ENCODE measurements at places on chromosomes 6 and 20. TPM values are rescaled to one million over a fixed set of nuclear protein-coding genes. Genes with fewer than 3 reads are reported as not detected.
A peak's percentile ranks its signal among the peaks of the same experiment; 100 is the strongest.

DNA sequence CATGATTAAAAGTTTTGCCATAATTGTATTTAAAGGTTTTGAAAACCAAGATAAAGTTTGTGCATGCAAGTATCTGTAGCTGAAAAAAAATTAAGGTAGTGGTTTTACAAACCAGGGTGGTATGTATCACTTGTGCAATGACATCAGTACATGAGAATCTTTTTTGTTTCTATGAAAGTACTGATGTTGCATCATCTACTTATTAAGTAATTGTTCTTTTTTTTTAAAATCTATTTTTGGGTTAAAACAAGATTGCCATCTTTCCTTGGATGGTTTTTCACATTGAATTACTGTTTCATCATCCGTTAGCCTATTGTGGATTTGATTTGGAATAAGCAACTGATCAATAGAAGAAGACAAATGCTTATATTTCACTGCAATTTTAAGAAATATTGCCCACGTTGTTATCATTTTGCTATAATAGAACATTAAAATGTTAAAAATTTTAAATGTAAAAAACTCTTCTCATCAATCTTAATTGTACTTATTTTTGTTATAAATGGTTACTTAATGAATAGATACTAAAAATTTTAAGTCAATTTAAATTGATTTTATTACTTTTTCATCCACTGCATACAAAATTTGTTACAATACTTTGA lies 39.8 kb upstream of the TAGAP start:
- DNase-seq, result peak; percentile 52

DNA sequence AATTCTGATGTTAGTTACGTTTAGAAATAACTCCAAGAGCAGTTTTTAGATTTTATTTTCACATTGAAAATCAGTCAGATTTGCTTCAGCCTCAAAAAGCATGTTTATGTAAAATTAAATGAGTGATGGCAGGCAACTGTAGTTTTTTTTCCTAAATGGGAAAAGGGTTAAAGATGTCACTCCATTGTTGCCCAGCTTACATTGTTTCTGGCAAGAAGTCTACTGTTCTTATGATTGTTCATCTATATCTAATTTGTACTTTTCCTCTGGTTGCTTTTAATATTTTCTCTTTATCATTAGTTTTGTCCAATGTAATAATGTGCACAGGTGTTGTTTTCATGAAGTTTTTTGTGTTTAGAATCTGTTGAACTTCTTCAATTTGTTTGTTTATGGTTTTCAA lies 6.7 kb upstream of the TTK start:
- no peak for DNase-seq

The BFSP1 gene
- total RNA-seq, result 8.0 TPM

The SEMG1 gene
- not detected for total RNA-seq

DNA sequence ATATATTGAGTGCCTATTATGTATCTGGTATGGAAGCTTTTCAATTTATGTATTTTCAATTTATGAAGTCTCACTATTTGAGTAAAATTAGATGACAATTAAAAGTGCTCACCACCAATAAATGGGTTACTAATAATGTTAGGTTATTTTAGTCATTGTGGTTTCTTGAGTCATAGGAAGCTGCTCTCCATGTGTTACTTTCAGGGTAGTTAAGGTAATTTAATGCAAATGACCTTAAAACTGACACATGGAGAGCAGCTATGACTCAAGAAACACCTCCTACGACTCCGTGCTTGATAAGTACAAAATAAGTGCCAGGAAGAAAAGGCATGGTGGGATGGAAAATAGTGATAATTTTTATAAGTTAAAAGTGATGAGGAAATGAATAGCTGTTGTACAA lies 16.5 kb upstream of the TINAG start:
- DNase-seq, result no peak

GRCh38 chr6:33343953-33344611 lies 26.5 kb upstream of the ZBTB22 start:
- no peak for DNase-seq

DNA sequence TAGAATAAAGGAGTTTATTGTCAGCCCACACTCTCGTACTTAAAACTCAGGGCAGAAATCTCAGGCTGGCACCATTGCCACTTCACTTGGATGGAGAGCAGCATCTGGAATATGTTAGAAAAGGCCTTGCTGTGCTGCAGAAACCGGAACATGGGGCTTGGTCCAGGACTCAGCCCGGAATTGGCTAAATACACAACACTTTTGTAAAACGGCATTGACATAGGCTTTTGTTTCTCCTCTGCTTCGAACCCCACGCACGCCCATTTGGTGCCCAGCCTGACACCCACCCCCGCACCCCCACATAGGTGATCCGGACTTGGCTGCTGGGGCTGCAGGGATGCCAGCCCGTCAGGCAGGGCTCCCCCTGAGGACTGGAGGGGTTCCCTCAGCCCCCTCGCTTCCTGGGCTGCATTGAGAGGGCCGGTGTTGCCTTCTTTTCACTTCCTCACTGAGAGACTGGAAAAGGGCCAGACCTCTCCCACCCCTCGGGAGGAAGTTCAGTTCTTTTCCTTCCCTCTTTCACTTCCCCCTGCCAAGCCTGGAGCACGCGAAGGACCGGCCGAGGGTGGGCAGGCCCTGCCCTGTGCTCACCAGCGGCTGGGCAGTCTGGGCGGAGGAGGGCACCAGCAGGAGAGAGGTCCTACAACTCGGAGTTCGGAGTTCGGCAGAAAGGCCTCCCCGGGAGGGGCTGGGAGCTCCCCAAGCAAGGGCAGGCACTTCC lies 17.9 kb upstream of the CST3 start:
- DNase-seq, result no peak

- no peak for DNase-seq
Measured at GRCh38 chr6:46893648-46894047, 28.1 kb downstream of the ADGRF5 start.

DNA sequence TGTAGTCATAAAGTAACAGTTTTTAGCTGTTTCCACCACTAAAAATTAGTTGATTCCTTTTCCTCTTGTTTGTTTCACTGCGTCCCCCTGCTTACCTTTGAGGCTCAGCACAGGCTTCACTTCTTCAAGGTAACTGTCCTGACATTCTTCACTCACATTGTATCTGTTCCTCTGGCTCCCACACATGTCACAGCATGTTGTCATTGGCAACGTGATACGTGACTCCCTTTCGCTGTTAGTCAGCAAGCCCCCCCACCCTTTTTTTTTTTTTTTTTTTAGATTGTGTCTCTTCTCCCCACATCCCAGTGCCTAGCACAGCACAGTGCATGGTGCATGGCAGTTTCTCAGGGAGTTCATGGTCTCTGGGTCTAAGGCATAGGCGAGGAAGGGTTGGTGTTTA lies 13.3 kb downstream of the VAPB start:
- no peak for DNase-seq

GRCh38 chr6:5181510-5182317 lies 79.0 kb downstream of the LYRM4 start:
- DNase-seq, result no peak

The KIAA1755 gene
- total RNA-seq, result 0.44 TPM

The HTR1B gene
- not detected for total RNA-seq

DNA sequence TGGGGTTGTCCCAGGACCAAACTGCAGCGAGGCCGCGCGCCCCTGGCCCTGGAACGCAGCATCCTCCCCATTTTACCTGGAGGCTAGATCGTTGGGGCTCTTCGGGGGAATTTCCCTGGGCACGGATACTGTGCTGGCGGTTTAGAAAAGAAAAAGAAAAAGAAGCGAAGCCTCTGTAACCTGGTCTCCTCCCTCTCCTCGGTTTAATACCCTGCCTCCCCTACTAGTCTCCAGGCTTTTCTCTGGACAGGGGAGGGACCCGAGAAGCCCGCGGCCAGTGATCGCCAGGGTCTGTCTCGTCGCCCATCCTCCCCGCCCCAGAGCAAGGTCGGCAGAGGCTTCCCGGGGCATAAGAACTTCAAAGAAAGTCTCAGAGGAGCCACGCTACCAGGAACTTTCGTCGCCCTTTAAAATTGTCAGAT lies 6.1 kb upstream of the LAMP5 start:
- DNase-seq, result no peak

DNA sequence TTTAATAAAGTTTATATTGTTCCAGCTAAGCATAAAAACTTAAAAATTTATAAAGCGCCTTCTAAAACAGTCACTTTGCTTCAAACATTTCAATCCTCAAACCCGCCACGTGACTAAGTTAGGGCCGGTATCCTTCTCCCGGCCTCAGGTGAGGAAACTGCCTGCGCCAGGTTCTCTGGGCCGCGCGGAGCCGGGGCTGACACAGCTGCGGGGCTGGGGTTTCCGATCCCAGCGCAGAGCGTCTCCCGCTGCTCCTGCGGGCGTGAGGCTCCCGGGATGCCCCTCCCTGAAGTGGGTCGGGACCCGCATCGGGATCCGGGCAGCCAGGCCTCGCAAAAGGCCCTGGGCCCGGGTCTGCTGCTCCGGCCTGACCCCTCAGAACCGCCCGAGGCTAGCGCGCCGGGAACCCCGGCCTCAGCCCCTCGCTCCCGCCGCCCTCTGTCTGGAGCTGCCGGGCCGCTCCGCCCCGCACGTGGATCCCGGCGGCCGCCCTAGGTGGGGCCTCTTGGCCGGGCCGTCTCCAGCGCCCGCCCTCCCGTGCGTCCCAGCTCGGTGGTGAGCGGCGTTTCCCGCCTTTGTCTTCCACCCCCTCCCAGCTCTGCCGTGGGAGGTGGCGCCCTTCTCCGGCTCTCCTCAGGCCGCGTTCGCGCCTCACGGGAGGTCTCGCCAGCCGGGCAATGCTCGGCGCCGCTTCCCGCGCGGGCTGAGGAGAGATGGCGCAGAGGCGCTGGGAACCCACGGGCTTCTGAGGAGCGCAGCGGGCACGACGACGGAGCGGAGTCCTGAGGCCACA lies 267.9 kb downstream of the DLL1 start:
- DNase-seq, result no peak

DNA sequence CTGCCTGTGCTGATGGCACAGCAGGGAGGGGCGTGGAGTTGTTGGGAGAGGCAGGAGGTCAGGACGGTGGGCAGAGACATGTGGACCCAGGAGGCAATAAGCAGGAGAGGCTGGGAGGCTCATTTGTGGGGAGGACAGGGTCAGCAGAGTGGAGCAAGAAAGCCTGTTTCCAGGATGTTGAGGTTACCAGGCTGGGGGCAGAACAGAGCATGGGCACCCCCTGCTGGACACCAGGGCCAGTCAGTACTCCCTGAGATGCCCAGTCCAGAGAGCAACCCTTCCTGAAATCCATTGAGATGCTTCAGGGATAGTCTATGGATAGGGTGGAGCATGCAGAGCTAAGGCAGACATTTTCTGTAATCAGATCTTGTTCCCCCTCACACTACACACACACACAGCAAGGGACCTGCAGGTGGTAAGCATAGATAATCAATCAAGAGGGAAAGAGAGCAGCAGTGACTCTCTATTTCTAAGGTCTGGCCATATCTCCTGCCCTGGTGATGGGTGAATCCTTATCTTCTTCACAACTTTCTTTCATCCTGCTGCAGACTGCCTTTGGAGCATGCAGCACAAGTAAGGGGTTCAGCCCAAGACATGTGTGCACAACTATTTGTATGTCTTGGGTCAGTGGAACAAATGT lies 41.7 kb downstream of the MOCS1 start:
- DNase-seq, result peak; percentile 42

DNA sequence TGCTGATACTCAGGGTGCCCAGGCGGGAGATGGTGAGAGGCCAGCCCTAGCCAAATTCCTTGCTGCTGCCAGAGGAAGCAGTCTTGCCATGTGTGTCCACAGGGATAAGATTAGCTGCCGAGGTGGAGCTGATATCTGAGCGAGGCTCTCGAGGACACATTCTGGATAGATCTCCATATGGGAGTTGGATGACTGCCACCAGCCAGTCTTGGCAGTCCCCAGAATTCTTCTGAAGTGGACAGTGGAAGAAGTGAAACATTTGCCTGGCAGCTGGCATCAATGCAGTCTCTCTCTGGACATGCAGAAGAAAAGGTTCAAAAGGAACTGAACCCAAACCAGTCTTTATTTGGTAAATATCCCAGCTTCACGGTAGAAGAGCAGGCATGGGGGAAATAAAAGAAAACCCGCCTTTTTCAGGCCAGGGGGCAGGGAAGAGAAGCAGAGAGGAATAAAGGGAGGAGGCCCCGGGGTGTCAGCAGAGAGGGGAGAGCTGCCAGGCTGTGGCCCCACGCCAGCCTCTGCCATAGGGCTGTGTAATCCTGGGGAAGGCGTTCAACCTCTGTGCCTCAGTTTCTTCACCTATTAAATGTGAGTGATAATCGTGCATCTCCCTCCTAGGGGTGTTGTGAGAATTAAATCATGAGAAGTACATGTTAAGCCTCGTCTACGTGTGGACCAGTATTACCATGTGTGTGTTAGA lies 3.7 kb upstream of the FUCA2 start:
- DNase-seq, result no peak

The LY6G5C gene
- 1.6 TPM for total RNA-seq

DNA sequence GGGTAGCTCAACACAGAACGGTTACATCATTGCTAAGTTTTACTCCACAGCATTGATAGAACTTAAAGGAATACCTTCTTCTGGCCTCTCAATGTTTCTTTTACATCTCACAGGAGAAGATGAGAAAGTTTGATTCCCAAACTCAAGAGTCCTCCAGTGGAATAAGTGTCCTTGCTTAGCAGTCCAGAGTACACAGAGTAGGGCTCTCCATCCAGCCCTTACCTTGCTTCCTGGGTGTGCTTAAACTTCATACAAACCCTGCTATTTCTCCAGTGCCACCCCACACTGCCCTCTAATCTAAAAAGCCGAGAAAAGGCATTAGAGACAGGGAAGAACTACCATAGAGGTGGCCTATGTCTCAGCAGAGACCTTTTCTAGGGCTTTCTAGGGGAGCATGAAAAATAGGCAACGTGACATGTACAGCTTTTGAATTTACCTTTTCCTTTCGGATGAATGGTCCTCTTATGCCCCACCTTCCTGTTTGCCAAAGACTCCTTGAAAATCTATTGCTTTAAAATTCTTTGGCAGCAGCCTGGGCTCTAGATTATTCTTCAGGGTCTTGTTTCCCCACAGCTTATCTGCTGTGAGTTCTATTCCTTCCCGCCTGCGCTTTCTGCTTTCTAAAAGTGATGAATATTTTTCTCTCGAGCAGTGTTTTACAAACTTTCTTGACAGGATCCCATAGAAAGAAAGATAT lies 12.1 kb downstream of the ADGRF1 start:
- DNase-seq, result no peak

- DNase-seq, result no peak
Measured at GRCh38 chr20:19780261-19780660, 22.2 kb downstream of the RIN2 start.

The MYB gene
- total RNA-seq, result 0.16 TPM

- no peak for DNase-seq
Measured at GRCh38 chr6:154447954-154448353, 62.5 kb downstream of the CNKSR3 start.

DNA sequence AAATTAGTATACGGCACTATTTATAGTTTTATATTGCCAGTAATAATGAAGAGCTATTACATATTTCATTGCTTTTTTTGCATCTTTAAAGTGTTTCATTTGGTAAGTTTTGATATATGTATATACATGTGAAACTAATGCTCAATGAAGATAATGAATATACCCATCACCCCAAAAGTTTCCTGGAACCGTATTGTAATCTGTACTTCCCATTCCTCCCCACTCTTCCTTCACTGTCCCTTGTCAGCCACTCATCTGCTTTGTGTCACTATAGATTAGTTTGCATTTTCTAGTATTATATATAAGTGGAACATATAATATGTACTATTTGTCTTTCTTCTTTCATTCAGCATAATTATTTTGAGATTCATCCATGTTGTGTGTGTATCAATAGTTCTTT lies 10.3 kb upstream of the TBC1D32 start:
- no peak for DNase-seq

- DNase-seq, result no peak
Measured at GRCh38 chr6:73032586-73032985, 192.7 kb downstream of the KHDC1L start.
